ENCODE measurements at places on chromosomes 12 and 14.

- DNase-seq = no peak
Measured at GRCh38 chr14:97458661-97459579, 661.7 kb downstream of the VRK1 start.

DNA sequence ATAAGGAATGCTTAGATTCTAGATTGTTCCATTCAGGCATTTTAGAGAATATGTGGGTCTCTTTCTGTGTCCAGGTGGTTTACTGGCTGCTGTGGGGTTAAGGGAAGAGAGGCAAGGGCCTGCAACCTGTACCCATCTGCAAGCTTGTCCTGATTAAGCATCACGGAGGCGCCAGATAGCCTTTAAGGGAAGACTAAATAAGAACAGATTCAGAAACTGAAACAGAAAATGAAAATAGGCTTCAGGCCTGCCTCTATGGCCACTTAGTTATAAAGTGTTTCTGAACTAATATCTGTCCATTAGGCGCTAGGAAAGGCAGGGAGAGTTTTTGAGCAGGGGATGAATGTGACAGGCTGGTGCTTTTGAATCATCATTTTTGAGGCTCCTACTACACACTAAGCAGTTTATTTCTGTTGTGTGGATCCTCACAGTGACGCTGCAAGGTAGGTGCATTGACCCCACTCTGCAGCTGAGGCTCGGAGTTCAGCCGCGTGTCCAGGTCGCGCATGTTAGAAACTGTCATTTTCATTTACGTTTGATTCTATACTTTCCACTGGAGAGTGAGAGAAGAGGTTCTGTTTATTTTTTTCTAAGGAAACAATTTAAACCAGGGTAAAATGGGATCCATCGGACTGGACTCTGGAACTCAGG is 47.4 kb downstream of the SLC6A12 start:
- no peak for DNase-seq

DNA sequence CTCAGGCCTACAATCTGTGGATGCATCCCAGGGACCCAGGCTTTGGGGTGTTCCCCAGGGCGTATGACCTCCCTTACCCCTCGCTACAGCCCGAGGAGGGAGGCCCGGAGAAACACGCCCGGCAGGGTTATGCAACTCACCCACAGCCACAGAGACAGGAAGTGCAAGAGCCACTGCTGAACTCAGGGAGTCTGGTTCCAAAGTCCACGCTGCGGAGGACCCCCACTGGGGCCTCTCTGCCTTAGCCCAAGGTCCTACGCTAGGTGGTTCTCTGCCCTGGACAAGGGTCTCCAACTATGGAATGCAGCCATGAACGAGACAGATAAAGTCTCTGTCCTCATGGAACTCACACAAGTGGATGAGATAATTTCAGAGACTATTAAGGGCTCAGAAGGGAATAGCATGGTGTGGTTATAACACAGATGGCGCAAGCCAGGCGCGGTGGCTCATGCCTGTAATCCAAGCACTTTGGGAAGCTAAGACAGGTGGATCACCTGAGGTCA is 11.3 kb downstream of the SCARB1 start:
- no peak for DNase-seq

DNA sequence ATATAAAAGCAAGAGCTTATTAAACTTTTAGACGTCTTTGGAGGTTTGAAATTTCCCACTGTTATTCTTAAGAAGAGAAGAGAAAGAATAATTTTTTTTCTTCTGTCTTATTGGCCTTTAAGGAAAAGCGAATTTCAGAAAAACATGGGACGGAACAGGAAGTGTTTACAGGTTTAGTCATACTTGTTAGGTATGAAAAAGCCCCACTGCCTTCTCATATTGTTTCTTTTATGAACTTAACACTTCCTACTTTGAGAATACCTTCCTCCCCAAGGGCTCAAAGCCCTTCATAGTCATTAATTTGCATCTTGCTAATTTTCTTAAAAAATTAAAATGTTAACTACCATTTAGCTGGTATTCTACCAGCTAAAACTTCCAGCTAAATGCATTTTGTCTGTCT is 82.0 kb downstream of the ETV6 start:
- DNase-seq = no peak

- DNase-seq = no peak
Measured at GRCh38 chr12:40992158-40992557, 196.0 kb upstream of the PDZRN4 start.

- DNase-seq = no peak
Measured at GRCh38 chr12:86228656-86229055, 27.5 kb downstream of the MGAT4C start.

DNA sequence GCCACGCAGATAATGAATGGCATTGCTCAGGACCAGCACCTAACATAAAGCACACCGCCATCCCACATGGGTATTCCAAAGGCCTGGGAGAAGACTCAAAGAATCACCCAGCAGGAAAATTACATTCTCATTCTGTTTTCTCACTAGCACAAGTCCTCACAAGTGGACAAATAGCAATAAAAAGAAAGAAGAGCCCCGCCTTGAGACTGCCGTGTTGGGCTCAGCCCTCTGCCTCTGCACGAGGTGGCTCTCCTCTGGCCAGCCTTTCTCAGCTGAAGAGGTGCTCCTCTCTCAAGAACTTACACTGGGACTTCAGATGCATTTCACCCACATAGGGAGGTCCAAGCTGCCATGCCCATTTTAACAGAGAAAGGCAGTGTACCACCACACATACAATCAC is 207.5 kb downstream of the SPTSSA start:
- DNase-seq = no peak

GRCh38 chr12:76945867-76946266 is 67.0 kb upstream of the CSRP2 start:
- DNase-seq = no peak

- no peak for DNase-seq
Measured at GRCh38 chr12:12461923-12462315, 100.7 kb downstream of the DUSP16 start.

- no peak for DNase-seq
Measured at GRCh38 chr12:77152623-77153193, 87.3 kb upstream of the E2F7 start.

DNA sequence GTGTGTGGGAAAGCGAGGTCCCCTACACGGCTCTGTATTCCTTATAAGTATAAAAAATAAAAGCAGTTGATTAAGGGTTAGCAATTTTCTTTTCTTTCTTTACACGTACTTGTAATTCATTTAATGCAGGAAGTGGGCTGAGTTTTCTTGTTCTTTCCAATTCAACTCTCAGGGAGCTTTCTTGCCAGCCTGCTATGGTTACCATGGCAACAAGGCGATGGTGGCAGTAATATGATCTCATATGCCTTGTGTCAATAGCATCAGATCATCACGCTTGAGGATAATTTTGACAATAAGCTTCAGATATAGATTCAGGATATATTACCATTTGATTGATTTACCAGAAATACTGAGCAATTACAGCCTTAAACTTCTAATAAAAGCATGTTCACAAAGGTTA is 466.5 kb downstream of the APAF1 start:
- peak; percentile 78 for DNase-seq

GRCh38 chr14:81831128-81831820 is 297.6 kb upstream of the SEL1L start:
- no peak for DNase-seq

DNA sequence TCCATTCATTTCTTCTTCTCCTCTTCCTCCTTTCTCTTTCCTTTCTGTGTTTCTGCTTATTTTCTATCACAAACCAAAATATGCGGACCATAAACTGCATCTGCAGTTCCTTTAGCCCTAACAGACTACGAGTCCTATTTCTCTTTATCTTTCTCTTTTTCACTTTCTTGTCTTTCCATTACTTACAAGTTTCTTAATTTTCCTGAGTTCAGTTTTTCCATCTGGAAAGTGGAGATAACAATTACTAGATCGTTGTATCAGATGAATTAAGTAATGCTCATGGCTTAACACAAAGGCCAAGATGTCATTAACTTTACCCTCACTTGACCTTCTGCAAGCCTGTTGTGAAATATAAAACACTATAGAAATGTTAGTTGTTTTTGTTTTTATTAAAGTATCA is 983 bp upstream of the COPS7A start:
- DNase-seq = no peak

- DNase-seq = no peak
Measured at GRCh38 chr12:10182354-10183049, 3.7 kb downstream of the TMEM52B start.

DNA sequence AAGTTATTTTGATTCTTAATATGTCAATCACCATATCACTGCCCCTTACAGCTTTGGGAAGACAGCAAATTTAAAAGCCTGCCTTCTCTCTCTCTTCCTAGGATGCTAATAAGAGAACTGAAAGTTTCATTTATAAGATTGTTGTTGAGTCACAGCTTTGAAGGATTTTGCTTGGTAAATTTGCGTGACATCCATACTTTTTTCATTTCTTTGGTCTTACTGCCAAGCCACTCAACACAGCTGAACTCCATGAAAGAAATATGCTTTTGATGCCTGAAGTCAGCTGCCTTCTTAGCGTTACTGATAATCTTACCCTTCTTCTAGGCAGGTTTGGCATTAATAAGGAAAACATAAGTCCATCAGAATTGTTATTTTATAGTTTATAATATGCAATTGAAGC is 155.0 kb downstream of the CRADD start:
- no peak for DNase-seq

DNA sequence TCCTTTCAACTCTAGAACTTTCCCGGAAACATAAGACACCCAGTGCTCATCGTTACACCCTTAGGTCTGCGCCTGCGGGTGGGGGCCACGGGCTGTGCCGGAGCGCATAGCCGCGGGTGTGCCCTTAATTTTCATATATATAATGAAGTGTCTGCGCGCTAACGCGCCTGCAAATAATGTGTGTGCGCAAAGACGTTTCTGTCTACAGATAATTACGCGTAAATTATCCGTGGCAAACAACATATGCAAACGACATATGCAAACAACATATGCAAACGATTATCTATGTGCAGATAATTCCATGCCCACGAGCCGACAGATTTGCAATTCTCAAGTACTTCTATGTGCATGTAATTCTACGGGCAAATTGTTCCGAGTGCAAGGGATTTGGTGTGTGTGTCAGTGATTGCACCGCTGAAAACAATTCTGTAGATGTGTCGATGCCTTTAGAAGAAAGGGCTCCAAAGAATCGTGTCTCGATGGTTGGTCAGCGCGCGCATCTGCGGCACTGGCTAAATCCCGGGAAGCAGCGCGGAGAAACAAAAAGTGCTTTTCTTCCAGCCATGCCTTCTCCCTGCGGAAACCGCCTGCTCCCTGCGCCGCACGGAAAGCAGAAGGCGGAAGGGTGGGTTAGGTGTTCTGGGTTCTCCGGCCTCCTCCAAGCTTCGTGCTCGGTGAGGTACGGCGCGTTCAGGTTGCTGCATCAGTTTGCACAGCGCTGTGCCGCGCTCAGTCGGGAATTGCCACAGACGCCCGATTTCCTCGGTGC is 34.5 kb upstream of the TBX5 start:
- no peak for DNase-seq

DNA sequence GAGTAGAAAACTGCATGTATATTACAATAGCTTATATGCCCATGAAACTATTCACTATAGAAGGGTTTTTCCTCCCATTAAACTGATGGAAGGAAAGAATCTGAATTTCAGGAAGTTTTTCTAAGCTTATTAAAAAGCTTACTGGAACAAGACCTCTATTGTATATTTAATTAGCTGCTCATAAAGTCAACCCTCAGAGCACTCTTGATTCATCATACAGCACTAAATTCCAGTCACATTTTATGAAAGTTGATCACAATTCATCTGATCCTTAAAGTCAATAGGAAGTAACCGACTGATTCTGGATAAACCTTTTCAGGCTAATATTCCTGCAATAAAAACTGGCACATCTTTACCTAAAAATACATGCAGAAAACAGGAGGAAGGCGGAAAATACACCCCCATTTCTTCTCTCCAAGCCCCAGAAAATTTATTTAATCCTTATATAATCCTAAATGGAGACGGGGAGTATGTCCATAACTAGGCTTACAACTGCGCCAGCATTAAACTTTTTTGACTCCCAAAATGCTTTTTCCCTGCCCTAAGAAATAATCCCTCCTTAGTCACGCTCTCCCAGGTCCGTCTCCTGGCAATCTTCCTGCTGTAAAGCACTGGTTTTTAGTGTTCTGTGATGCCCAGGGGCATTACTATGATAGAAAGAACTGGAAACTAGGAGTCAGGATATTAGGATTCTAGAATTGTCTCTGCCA is 35.3 kb downstream of the DICER1 start:
- DNase-seq = no peak

- DNase-seq = no peak
Measured at GRCh38 chr14:72383865-72384264, 451.6 kb downstream of the RGS6 start.

DNA sequence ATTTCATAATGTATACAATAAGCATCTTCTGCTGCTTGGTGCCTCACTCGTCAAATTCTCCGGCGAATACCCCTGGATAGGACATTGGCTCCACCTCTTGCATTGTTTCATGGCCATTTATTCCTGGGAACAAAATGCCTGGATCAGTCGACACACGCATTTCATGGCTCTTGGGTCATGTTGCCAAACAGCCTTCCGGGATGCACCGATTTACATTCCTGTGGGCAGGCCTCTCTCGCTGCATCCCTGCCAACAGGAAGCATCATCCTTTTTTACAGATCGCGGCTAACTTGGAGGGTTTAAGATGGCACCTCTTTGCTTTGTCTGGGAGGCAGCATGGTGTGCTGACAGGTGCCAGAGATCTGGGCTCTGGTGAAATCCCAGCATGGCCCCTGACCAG is 32.7 kb upstream of the RIMBP2 start:
- DNase-seq = no peak

DNA sequence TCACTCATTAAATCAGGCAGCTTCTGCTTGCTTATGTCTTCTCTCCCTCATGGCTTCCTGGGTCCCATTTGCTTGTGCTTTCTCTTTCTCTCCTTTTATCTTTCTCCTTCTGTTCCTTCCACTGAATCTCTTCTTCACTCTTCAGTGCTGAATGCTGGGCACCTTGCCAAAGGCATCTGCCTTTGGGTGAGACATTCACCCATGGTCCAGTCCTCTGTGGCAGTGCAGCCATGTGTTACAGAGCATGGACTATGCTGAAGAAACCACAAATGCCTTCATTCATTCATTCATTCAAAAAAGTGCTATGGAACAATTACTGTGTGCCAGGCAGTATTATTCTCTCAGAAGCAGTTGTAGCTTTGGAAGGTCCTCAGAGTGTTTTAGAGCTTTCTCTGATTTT is 344.4 kb upstream of the STXBP6 start:
- no peak for DNase-seq

- no peak for DNase-seq
Measured at GRCh38 chr12:52906191-52906601, 1.3 kb upstream of the KRT8 start.

- no peak for DNase-seq
Measured at GRCh38 chr14:78967111-78967809, 797.1 kb downstream of the NRXN3 start.

GRCh38 chr12:1197264-1198018 is 206.4 kb downstream of the ERC1 start:
- no peak for DNase-seq

GRCh38 chr14:68563251-68564131 is 229.4 kb downstream of the ZFP36L1 start:
- DNase-seq = no peak

GRCh38 chr12:121288158-121288845 is 8.2 kb downstream of the CAMKK2 start:
- DNase-seq = no peak

Data from NCI-H2171 (cell line).